Lower leg skin (tissue), 4 donors: ENCODE measurements at places on chromosomes 5 and 9. TPM values are rescaled to one million over a fixed set of nuclear protein-coding genes. Genes with fewer than 3 reads are reported as not detected.

CYSRT1 gene
- 70.6 TPM for total RNA-seq

ARL10 gene
- total RNA-seq: 11.6 TPM

IL13 gene
- total RNA-seq: not detected

ANKRD34B gene
- not detected for total RNA-seq

SMIM3 gene
- 17.6 TPM for total RNA-seq

PRSS3 gene
- total RNA-seq: 37.1 TPM

PCDHB1 gene
- not detected for total RNA-seq

AQP3 gene
- total RNA-seq: 728 TPM

PDLIM4 gene
- 80.7 TPM for total RNA-seq

CDX1 gene
- total RNA-seq: not detected

C9 gene
- total RNA-seq: not detected

FOXD4 gene
- not detected for total RNA-seq

SLC35D2 gene
- total RNA-seq: 21.3 TPM
